NCI-H226 (cell line): ENCODE measurements at places on chromosomes 2 and 18.

DNA sequence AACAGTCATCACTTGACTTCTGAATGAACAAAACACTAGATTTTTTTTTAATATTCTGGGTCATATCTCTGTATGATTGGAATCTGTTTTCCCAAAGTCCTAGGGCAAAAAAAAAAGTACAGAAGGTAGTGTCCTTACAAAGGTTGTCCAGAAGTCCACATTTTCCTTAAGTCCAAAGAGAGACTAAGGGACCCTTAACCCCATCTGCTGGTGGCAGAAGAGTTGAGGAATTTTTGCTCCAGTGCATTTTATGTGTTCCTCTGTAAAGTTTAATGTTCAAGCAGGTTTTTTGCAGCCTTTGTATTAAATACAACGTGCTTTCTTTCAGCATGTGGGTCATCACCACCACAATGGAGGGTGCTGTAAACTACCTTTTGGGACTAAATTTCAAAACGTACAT, 215.9 kb downstream of the SP3 start:
- DNase-seq: peak; percentile 24

- no peak for DNase-seq
These were observed 18.3 kb upstream of the TLK1 start for GRCh38 chr2:171178993-171179392.

DNA sequence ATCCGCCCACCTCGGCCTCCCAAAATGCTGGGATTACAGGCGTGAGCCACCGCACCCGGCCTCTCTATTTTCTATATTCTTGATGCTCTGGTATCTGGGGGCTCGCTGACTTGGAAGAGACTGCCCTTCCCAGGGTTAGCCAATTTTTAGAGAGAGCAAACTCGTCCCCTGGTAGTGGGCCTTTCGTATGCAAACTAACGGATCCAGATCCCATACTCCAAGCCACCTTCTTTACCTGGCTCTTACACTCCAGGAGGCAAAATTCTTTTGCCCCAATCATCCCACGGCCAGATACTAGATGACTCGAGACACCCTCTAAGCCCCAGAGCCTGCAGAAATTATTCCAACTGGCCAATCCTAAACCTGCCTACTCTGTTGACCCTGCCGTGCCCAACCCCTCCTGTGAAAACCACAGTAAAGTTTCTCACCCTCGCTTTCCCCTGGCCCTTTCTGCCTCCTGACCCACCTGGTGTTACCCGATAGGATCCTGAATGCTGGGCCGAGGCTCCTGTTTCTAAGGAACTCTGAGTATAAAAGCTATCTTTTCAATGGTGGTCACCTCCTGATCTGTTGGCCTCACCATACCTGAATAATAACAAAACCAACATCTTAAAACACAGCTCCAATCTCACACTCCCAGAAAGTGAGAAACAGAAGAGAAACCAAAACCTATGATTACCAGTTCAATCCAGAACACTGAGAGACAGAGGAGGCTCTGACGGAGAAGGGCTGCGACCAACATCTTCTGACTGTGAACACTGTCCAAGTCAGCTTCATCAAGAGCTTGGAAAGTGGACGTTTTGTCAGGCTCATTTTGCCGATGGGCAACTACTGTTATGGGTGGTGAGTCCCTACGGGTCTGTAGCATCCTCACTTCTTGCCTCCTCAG, 57.6 kb upstream of the ZNF532 start:
- no peak for DNase-seq

GRCh38 chr18:33987206-33987605, 237.5 kb downstream of the NOL4 start:
- no peak for DNase-seq

DNA sequence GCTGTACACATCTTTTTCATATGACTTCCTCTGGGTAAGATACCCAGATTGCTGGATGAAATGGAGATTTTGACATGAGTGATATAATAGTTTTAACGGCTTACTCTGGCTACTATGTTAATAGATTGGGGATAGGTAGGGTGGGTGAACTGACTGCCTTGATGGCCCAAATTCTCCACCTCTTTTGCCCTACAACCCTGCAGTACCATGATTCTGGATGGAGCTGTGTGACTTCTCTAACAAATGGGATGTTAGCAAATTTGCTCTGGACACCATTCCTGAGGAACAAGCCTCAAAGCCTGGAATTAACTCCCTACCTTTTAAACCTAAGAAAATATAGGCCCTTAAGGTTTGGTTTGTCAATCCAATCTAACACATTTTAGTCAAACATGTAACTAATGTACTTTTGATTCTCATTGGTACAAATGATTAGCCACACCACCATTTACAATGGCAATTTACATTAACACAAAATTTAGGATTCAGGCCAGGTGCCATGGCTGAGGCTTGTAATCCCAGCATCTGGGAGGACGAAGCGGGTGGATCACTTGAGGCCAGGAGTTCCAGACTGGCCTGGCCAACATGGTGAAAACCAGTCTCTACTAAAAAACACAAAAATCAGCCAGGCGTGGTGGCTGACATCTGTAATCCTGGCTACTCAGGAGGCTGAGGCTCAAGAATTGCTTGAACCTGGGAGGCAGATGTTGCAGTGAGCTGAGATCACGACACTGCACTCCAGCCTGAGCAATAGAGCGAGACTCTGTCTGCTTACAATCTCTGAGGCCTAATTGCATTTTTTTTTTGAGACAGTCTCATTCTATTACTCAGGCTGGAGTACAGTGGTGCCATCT, 12.8 kb downstream of the CLK1 start:
- DNase-seq: no peak

GRCh38 chr2:10413991-10414451, 34.1 kb downstream of the ODC1 start:
- DNase-seq: peak; percentile 85

- no peak for DNase-seq
These were observed 157.2 kb downstream of the TTC32 start for GRCh38 chr2:19744456-19745199.

- no peak for DNase-seq
These were observed 127.4 kb upstream of the OTX1 start for GRCh38 chr2:62923242-62923641.

- no peak for DNase-seq
These were observed 248.5 kb upstream of the HDAC4 start for GRCh38 chr2:239649309-239649708.

- DNase-seq: no peak
These were observed 980.1 kb upstream of the POU3F3 start for GRCh38 chr2:103873716-103874351.

- DNase-seq: no peak
These were observed 85.3 kb upstream of the KLF7 start for GRCh38 chr2:207251022-207251421.

DNA sequence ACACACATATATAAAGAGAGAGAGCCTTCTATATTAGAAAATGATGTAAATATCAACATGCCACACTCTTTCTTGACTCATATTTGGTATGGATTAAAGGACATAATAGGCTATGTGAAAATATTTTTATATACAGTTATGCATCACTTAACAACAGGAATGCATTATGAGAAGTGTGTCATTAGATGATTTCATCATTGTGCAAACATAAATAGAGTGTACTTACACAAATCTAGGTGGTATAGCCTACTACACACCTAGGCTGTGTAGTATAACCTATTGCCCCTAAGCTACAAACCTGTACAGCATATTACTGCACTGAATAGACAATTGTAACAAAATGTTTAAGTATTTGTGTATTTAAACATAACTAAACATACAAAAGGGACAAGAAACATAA, 354.8 kb upstream of the CNTNAP5 start:
- DNase-seq: no peak

- no peak for DNase-seq
These were observed 197.2 kb downstream of the CYP26B1 start for GRCh38 chr2:71950256-71951082.

DNA sequence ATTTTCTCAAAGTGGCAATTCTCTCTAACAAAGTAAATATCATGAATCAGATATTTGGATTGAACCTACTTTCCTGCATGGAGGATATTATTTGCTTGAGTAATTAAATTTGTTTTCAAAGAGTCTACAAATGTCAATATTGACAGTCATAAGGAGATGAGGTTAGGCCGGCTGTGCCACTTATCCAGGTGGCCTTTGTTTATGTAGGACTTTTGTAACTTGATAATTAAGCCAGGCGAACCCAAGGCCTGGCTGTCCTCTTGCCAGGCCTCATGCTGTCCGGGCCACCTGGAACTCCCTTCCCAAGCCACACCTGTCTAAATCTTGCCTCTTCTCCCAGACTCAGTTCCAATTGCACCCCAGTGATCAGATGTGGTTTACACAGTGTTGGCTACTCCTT, 255.2 kb downstream of the ACKR3 start:
- no peak for DNase-seq

GRCh38 chr2:118987886-118988285, 45.9 kb downstream of the MARCO start:
- DNase-seq: no peak

- no peak for DNase-seq
These were observed 353.8 kb downstream of the INSIG2 start for GRCh38 chr2:118442046-118442445.

- no peak for DNase-seq
These were observed 19.3 kb upstream of the ODC1 start for GRCh38 chr2:10467401-10467800.

- DNase-seq: no peak
These were observed 357.7 kb upstream of the HNRNPA3 start for GRCh38 chr2:176854878-176855277.

- peak; percentile 22 for DNase-seq
These were observed 39.0 kb upstream of the NEDD4L start for GRCh38 chr18:58005011-58005410.

- no peak for DNase-seq
These were observed 53.7 kb downstream of the CWC22 start for GRCh38 chr2:179953359-179953758.

- DNase-seq: no peak
These were observed 24.5 kb downstream of the SIGLEC15 start for GRCh38 chr18:45850021-45850420.

DNA sequence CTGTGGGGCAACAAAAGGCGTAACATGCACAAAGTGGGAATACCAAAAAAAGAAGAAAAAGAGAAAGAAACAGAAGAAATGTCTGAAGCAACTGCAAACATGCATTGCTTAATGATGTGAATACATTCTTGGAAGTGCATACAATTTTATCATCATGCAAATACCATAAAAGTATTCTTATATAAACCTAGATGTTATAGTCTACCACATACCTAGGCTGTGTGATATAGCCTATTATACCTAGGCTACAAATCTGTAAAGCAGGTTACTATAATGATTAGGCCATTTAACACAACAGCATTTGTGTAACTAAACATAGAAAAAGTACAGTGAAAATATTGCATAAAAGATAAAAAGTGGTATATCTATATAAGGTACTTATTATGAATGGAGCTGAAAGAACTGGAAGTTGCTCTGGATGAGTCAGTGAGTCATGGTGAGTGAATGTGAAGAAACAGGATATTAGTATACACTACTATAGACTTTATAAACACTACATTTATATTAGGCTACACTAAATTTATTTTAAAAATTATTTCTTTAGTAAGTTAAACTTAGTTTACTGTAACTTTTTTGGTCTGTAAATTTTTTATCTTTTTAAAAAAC, 319.4 kb upstream of the KCNH7 start:
- peak; percentile 72 for DNase-seq

DNA sequence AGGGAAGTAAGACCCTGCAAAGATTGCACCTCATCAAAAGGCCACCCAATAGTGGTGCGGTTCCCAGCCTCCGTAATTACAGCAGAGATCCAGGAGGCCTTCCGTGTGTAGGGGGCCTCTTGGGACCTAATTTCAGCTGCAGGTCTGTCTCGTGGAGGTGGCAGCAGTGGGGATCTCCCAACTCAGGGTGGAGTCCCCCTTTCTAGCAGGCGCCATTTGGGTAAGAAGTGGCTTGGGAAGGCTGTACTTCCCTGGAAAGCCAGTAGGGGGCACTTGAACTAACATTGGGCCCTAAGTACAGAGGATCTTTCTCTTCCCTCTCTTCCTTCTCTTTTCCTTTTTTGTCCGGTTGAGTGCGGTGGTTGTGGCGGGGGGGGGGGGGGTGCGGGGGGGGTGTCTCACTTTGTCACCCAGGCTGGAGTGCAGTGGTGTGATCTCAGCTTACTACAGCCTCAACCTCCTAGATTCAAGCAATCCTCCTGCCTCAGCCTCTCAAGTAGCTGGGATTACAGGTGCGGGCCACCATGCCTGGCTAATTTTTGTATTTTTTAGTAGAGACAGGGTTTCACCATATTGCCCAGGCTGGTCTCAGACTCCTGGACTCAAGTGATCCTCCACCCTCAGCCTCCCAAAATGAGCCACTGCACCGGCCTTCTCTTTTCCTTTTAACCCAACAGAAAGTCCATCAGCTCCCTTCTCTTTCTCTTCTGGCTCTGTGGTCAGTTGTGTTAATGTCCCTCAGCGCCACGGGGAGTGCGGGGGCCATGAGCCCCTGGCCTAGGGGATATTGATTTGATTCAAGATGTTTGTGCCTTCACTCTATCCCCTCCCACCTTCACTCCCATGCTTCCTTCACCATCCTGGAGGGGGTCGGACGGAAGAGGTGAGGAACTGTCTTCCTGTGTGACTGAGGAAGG, 32.0 kb downstream of the CENPO start:
- no peak for DNase-seq

- DNase-seq: no peak
These were observed 51.3 kb downstream of the LIPG start for GRCh38 chr18:49613141-49613640.

DNA sequence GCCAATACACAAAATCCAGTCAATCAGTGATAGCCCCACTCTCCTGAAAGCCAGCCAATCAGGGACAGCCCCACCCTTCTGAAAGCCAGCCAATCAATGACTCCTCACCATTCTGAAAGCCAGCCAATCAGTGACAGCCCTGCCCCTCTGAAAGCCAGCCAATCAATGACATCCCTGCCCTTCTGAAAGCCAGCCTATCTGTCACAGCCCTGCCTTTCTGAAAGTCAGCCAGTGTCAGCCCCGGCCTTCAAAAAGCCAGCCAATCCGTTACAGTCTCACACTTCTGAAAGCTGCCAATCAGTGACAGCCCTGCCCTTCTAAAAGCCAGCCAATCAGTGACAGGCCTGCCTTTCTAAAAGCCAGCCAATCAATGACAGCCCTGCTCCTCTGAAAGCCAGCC, 95.9 kb upstream of the HDAC4 start:
- DNase-seq: no peak

DNA sequence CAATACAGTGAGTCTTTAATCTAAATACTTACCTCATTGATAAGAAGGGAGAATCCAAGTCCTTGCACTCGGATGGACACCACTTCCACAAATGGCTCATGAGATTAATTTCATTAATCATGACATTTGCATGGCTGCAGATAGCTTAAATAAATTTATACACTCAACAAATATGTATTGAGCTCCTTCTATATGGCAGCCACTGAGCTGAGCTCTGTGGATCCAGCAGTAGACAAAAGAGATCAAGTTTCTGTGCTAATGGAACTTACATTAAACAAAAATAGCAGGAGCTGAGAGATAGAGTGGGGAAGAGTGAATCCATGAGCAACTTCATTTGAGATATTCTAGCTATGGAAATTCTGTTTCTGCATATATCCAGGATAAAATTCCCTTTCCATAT, 44.4 kb downstream of the RAB27B start:
- DNase-seq: no peak
